Psoas muscle (tissue), 8 donors: ENCODE measurements at places on chromosomes 12 and 14. TPM values are rescaled to one million over a fixed set of nuclear protein-coding genes. Genes with fewer than 3 reads are reported as not detected.

SELPLG gene
- 2.0 TPM for total RNA-seq

KRT74 gene
- total RNA-seq: not detected

RPS26 gene
- 49.8 TPM for total RNA-seq

CD163L1 gene
- total RNA-seq: 0.80 TPM

RTN1 gene
- total RNA-seq: 0.96 TPM

TAS2R7 gene
- total RNA-seq: not detected

DNA sequence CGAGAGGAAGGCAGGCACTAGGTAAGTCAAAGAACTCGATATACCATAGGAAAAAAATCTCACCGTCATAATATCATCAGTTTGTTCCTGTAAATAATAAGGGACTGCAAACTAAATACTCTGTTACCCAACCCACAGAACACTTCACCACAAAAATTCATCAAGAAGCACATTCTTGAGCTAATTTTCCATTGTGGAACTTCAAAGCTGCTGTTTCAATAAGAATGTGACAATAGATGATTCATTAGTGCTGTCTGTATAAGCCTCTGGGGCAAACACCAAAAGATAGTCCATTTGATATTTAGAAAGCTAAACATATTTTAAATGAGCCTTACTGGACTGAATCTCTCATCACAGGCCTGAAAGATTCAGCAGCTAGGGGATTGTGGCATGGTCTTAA is 219.4 kb downstream of the KSR2 start:
- DNase-seq: no peak

DNA sequence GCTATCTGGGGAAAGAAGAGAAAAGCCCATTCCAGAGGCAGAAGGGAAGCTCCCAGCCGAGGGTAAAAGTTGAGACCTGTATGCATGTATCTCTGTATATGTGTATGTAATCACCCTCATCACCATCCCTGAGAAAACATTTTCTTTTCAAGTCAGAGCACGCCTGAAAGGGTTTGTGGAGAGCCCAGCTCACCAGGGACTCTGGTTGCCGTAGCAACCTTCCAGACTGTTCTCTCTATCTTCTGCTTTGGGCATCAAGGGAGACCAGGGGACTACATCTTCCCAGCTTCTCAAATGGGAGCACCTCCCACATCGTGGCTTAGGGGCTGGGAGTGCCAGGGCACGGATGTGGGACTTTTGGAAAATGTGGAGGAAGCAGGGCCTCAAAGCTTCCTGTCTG is 93.5 kb downstream of the GALNT8 start:
- DNase-seq: no peak

DNA sequence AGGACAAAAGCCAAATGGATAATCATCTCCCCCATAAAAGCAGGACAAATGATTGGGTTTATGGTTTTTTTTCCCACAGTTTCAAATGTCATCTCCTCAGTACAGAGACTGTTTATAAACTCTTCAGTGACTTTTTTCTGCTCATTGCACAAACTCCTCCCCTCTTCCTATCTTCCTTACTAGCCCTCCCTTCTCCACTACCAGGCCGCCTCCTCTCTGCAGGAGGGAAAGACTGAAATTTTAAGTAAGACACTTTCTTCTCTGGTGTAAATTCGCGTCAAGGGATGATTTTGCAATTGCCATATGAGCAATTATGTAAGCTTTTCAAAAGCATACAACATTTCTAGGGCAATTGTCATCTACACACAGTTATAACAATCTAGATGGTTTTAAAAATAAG is 37.0 kb downstream of the BTG1 start:
- no peak for DNase-seq

- no peak for DNase-seq
Measured at GRCh38 chr14:102295270-102295669, 9.7 kb downstream of the MOK start.

GRCh38 chr12:54411391-54412241 is 7.5 kb downstream of the ITGA5 start:
- DNase-seq: peak; percentile 83

- DNase-seq: no peak
Measured at GRCh38 chr14:29536886-29537511, 390.6 kb downstream of the PRKD1 start.

DNA sequence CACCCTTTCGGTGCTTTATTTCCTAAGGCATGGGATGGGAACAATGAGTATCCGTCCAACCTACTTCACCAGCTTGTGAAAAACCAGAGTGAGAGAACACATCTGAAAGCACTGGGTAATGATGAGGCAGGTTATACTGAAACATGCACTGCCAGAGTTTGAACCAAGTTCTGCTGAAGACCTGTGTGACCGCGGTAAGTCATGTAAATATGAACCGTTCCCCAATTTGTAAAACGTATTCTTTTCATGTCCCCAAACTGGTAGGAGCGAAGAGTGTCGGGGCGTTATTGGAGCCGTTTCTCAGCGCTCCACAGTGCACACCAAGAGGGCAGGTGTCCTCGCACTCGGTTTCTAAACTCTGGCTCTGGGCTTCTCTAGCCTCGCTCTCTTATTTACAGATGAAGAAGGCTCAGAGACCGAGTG is 788 bp upstream of the NGDN start:
- DNase-seq: no peak

- DNase-seq: no peak
Measured at GRCh38 chr14:39988939-39989338, 556.7 kb upstream of the FBXO33 start.

DNA sequence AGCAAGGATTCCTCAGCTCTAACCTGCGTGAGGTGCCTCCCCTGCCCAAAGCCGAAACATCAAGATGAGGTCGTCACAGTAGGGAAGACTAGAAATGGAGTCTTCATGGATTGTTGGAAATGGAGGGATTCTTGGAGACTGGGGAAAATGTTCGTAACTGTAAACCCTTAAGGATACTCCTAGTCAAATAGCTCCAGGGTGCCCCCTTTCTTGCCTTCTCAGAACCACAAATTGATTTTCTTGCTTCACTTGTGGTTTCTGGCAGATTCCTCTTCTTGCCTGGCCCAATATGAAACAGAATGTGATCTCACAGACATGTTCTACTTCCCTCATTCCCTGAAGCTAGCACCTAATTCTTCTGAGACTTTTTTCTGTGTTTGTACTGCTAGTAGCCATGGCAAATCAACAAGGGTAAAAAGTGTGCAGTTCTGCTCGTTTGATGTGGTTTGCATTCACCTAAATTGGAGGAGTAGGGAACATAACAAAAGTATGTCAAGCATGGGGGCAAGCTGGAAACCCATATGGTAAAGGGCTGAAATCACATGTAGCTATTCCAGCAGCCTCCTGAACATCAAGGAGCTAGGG is 332.0 kb downstream of the PAWR start:
- DNase-seq: no peak

DNA sequence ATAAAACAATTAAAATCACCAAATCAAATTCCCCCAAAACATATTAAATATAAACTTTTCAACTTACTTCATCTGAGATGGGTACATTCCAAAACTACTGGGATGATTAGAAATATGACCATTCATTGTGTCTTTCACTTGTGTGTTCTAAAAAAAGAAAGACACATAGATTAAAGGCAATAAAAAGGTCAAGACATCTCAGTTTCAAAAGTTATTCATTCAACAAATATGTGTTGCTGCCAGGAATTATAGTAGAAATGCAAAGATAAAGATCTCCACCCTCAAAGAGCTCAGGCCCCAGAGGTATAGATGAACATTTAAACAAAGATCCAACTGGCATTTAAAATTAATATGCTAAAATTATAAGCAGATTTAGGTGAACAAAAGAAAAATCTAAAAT is 106.4 kb downstream of the EPS8 start:
- no peak for DNase-seq

DNA sequence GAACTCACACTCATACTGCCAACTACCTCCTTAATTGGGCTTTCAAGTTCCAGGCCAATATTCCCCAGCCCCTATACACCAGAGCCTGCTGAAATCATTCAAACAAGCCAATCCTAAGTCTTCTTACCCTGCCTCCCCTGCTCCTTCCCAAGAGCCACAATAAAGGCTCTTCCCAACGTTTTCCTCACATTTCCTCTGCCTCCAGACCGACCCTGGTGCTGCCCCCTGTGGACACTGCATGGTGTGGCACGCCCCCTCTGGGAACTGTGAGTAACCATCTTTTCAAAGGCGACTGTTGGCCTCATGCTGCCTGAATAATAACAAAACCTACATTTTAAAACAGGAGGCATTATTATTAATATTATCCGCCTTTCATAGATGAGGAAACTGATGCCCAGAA is 111.6 kb upstream of the NOS1 start:
- DNase-seq: no peak
